ENCODE measurements at places on chromosomes 2 and 18. TPM values are rescaled to one million over a fixed set of nuclear protein-coding genes. Genes with fewer than 3 reads are reported as not detected.
A peak's percentile ranks its signal among the peaks of the same experiment; 100 is the strongest.

The L3MBTL4 gene
- 8.1 TPM for total RNA-seq

The KLHL41 gene
- total RNA-seq: 1.8 TPM

The FAP gene
- 4.6 TPM for total RNA-seq

The GPBAR1 gene
- total RNA-seq: 0.31 TPM

The TMEM182 gene
- 1.2 TPM for total RNA-seq

The EGR4 gene
- not detected for total RNA-seq

The MPHOSPH10 gene
- total RNA-seq: 24.6 TPM

The FABP1 gene
- total RNA-seq: not detected

DNA sequence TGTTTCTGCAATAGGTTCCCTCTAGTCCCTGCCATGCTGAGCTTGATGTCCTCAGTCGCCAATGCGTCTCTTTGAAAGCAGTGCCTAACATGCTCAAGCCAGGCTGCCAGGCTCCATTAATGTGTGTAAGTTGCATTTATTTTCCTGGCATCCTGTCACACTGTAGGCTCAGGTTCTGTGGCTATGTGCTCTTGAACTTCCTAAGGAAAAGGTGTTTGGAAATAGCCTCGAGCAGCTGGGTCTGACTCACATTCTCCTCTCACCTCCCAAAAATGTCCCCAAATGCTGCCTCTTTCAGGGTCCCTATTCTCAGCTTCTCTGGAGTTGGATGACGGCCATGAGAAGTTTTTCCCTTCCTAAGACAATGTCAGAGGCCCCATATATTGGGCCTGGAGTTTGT, 58.0 kb upstream of the SLC14A2 start:
- ATAC-seq: no peak

DNA sequence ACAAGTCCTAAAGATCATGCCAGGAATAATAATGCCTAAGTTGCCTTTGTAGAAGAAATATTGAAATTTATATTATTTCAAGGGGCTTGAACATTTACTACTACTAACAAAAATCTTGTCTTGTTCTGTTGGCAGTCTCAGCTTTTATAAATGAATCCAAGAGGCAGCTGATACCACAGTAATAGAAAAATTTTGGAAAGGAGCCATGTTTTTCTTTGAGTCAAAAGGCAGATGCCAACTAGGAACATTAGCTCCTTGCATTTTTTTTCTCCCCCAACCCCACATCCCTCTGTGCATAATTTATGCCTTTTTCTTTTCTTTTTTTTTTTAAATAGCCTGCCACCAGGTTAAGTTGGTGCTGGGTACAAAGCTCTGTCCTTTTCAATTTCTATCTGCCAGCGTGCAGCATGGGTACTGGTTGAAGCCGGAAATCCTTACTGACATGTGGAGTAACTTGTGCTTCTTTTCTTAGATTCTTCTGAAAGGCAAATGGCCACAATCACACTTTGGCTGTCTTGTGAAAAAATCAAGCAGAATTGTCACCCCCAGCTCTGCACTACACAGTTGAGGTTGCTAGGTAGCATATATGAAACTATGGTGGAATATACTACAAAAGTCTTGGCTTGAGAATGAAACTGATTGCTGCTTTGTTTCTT, 98.8 kb downstream of the RHBDD1 start:
- ATAC-seq: no peak

DNA sequence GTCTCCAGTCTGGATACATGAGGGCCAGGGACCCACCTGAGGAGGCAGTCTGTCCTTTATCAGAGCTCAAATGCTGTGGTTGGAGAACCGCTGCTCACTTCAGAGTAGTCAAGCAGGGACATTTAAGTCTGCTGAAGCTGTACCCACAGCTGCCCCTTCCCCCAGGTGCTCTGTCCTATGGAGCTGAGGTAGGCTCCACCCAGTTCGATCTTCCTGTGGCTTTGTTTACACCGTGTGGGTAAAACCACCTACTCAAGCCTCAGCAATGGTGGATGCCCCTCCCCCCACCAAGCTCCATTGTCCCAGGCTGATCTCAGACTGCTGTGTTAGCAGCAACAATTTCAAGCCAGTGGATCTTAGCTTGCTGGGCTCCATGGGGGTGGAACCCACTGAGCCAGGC, 731.4 kb upstream of the HS6ST1 start:
- ATAC-seq: no peak

DNA sequence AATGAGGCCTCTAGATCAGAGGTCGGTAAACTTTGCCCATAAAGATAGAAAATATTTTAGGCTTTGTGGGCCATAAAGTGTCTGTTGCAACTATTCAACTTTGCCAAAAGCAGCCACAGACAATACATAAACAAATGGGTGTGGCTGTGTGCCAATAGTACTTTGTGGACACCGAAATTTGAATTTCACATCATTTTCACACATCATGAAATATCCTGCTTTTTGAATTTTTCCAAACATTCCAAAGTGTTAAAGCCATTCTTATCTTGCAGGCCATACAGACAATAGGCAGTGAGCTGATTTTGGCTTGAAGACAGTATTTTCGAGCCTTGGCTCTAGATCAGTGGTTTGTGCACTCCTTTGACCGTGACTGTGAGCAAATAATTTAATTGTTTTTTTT, 51.1 kb upstream of the EPC2 start:
- no peak for ATAC-seq

- no peak for ATAC-seq
Measured at GRCh38 chr2:46273919-46274318, 23.3 kb upstream of the EPAS1 start.

DNA sequence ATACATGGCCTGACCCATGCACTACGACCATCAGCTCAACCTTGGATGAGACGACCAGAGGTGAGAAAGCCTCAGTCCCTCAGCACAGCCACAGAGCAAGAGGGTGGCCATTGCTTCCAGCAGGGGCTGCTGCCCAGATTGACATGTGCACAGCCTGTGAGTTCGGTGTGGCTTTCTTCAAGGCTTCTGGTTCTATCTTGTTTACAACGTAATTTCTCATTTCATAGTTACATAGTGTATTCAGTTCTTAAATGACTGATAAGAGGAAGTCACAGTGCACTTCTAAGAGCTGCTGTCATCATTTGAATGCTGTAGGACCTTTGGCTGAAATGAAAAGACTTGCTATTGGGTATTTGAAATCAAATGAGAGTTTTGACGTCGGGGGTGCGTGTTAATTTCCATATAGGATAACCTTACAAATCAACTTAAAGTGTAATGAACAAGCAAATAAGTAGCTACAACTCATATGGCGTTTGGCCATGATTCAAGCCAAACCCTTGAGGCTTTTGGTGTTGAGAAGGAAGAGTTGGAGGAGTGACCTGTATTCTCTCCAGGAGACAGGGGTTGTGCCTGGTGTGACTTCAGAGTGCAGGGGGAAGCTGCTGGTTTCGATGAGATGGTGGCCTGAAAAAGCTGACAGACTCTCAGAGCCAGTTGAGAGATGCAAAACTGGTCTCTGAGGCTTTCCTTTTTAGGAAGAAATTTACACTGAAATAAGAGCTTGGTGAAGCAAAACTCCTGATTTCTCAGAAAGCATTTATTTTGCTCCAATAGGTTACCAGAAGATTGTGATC, 51.0 kb downstream of the TSHZ1 start:
- no peak for ATAC-seq

DNA sequence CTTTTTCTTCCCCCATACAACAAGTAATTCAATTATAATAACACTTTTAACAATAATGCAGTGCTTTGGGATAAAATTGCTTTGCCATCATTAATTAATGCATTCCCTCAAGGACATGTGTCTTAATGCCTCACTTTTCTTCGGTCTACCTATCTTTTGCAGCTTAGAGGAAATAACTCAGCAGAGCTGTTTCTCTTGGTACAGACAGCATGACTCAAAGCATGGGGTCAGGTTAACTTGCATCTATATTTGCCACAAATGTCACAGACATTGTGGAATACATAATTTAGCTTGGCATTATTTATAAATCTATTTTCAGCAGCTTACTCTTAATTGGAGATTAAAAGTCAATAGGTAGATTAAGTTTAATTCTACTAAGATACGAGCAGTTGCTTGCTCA, 376.1 kb upstream of the CNTNAP5 start:
- ATAC-seq: no peak

- no peak for ATAC-seq
Measured at GRCh38 chr2:149686136-149687051, 98.8 kb upstream of the MMADHC start.

DNA sequence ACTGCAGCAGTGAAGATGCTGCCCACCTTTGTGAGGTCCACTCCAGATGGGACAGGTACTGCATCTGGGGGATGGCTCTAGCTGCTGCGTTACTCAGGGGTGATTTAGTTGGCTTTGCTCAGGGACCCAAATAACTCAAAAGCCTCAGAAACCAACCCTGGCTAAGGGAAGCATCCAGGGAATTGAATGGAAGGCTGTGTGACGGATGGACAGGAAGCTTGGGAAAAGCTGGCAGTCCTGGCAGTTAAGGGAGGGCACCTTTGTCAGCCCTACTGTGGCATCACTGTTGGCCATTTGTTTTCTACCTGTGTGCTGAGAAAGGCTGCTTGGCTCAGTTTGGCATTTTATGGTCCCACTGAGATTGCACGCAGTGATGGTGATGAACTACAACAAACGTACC, 20.5 kb downstream of the HK2 start:
- ATAC-seq: no peak

DNA sequence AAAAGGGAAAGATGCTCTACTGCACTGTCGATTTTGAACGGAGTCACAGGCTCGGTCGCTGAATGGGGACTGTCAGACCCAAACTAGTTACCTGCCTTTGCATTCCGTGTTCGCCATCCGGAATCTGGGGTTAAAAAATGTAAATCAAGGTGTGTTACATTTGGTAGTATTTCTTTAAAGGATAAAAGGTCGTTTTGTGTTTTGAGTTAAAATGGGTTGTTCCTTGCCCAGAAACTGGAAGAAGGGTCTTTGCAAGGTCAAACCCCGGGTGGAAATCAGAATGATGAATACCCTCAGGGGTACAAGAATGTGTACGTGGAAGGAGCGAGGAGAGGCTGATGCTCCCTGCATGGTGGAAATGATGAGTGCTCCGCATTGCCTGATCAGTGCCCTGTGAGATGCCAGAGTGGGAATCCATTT, 1.0 kb downstream of the VSNL1 start:
- ATAC-seq: no peak

- ATAC-seq: no peak
Measured at GRCh38 chr2:172345956-172346555, 81.3 kb upstream of the ITGA6 start.

DNA sequence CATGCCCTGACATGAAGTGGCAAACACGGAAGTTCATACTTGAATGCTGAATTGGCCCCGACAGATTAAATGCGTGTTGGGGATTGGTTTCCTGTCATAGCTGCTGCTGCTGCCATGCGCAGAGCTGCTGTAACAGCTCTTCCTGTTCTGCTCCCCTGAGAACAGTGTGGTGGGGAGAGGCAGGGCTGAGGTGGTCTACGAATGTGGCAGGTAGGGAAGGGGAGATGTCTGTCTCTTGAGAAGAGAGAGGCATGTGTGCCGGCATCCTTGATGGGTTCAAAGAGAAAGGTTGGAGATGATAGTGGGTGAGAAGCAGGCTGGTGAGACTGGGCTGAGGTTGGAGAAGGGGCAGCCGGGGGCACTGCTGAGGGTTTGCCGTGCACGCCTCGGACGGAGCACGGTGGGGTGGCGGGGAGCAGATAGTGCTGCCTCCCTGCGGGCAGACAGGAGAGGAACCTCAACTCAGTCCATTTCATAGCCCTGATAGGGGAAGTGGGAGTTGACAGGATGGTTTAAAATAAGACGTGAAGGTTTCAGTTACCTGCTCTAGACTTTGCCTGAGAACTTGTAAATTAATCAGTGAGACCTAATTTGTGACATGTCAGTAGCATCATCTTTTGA, 46.1 kb downstream of the TMEM185B start:
- peak; percentile 40 for ATAC-seq

DNA sequence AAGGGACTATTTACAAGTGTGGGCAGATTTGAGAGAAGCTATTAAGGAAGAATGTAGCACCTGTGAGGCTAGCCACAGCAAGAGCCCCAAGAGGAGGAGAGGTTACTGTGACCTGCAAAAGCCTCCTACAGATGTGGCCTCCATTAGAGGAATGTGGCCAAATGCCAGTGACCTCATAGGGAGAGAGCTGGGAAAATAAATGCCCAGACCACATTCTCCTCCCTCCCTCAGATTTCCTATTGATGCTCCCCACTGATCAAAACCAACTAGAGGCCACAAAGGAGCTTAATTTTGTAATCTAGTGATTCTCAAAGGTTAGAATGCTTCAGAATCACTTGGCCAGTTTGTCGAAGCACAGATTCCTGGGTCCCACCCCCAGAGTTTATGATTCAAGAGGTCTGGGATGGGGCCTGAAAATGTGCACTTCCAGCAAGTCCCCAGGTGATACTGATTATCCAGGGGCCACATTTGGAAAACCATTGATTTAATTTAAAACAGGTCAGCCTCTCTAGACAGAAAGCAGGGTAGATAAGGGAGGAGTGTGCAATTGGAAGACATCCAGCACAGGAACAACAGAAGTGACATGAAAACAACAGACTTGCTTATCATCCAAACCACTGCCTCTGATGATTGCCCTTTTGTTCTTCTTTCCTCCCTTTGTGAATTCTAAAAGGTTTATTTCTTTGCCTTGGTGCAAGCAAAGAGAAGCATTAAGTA, 61.2 kb upstream of the RBBP8 start:
- ATAC-seq: no peak

GRCh38 chr2:210302326-210302725, 12.6 kb downstream of the MYL1 start:
- ATAC-seq: no peak

GRCh38 chr2:219362072-219362471, 25.6 kb downstream of the DNPEP start:
- ATAC-seq: no peak

DNA sequence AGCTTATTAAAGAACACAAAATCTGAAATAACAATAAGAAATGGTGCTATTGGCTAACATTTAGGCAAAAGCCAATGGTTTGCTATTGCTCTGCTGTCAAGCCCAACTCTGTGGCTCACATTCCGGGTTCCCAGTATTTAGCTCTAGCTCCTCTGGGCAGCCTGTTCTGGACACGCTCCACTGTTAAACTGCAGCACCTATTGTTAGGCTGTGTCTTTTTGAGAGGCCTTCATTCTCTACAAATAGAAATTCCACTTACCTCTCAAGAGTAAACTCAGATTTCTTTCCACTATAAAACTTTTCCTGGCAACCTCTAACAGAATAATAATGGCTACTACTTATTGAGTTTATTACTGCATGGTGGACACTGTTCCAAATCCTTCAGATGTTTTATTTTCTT, 3.7 kb upstream of the KLHL14 start:
- ATAC-seq: no peak

GRCh38 chr2:39377226-39377939, 59.7 kb downstream of the MAP4K3 start:
- peak; percentile 34 for ATAC-seq

- peak; percentile 92 for ATAC-seq
Measured at GRCh38 chr2:85705680-85706039, 11.5 kb downstream of the GNLY start.

DNA sequence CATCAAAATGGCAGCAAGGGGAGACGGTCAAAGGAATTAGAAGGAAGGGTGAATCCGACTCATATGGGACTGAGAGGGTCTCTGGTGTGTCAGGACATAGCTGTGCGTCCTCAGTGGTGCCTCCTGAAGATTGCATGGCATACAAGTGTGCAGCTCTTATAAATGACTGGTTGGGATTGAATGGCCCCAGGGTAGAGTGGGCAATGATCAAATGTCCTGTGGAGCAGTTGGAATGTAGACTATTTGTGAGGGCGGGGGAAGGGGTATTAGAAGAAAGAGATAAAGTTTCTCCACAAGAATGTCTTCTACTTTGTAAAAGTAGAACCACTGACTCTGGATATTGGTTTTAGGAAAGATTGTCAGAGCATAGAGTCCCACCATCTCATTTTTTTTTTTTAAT, 24.6 kb downstream of the CTLA4 start:
- no peak for ATAC-seq

GRCh38 chr2:150063432-150063889, 424.0 kb downstream of the RND3 start:
- no peak for ATAC-seq
